ENCODE measurements at places on chromosomes 7 and 10.

DNA sequence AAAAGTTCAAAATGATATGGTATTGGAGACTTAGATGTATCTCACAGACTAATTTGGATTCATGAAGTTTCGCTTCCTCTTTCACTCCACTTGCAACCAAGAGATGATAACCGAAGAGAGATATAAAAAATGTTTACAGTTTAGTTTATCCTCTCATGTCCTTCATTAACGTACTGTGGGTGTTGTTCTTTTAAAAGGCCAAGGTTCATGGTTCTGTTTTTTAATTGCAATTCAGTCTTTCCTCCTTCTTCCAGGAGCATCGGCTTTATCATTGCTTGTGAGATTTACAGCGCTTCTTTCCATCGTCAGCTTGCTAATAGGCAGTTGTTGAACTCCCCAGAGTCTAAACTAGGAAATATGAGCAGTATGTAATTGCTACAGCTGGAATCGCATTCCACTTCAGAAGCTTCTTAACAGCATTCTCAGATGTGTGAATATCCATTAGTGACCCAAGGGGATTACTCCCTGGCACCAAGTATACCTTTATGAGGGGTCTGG, 75.9 kb upstream of the HGF start:
- DNase-seq, result no peak

DNA sequence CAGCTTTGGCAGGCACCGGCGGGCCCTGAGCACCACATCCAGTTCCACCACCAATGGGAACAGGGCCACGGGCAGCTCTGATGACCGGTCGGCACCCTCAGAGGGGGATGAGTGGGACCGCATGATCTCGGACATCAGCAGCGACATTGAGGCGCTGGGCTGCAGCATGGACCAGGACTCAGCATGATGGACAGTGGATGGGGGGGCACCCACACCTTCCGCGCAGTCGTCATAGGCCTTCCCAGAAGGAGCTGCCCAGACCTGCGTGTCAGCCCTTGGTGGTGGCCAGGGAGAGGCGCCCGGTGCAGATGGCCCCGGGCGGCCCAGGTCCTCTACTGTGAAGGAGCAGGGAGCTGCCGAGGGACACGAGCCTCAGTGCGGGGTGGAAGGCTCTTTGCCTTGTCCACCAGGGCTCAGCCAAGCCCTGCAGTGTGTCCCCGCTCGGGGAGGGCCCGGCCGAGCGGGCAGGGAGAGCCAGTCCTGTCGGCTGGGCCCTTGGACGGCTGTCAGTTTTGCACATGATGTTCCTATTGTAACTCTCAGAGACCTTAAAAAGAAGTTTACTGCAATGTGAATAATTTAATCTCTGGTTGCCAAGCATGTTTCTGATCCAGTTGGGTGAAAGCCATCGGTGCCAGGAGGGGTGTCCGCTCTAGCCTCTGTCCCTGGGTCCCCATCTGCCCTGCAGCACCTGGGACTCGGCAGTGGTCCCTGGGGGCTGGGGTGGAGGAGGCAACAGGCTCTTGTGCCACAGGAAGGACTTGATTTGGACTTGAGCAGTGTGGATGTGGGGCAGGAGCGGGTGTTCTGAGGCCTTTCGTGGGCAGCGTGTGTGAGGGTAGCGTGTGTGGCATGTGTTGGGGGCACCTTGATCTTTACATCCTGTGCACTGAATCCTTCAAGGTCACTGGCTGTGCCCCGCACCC, 12.6 kb downstream of the NACAD start:
- no peak for DNase-seq

DNA sequence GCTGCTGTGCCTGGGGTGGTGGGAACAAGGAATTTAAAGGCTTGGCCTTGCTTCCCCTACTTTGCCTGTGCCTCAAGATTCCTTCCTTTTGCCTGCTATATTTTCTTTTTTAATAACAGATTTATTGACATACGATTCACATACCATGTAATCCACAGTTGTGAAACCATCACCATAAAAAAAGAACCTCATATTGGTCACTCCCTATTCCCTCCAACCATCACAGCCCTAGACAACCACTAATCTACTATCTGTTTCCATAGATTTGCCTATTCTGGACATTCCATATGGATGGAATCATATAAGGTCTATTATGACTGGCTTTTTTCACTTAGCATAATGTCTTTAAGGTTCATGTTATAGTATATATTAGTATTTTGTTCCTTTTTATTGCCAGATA, 59.3 kb upstream of the TRIM8 start:
- no peak for DNase-seq

GRCh38 chr7:16585540-16585939, 58.9 kb downstream of the LRRC72 start:
- DNase-seq, result no peak

DNA sequence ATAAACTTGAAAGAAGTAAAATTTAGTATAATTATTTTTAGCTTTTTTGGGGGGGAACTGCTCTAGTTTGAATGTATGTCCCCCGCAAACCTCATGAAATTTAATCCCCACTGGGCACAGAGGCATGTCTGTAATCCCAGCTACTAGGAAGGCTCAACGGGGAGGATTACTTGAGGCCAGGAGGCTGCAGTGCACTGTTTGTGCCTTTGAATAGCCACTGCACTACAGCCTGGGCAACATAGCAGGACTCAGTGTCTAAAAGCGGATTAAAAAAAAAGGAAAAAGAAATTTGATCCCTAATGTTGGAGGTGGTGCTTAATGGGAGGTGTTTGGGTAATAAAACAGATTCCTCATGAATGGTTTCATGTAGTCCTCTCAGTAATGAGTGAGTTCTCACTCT, 43.1 kb upstream of the PHF14 start:
- no peak for DNase-seq

- DNase-seq, result no peak
These were observed 122.3 kb upstream of the CSTF2T start for GRCh38 chr10:51821745-51822144.

DNA sequence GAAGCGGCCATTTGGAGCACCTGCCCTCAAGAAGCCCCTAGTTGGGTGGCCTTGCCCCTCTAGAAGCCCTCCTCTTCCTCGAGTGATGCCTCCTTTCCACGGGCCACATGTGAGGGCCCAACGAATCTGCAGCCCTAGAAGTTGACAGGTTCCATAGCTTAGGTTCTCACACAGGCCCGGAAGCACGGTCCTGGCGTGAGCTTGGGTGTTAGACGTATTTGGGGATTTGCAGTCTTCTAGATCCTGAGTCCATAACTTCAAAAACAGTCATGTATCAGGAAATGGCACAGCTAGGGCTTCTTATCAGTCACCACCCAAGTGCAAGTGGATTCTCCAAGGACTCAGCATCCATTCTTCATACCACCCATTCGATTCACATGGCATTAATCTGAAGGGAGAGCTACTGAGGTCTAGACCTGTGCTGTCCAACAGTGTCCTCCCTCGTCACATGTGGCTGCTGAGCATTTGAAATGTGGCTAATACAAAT, 477 bp upstream of the FBXW4 start:
- DNase-seq, result no peak

DNA sequence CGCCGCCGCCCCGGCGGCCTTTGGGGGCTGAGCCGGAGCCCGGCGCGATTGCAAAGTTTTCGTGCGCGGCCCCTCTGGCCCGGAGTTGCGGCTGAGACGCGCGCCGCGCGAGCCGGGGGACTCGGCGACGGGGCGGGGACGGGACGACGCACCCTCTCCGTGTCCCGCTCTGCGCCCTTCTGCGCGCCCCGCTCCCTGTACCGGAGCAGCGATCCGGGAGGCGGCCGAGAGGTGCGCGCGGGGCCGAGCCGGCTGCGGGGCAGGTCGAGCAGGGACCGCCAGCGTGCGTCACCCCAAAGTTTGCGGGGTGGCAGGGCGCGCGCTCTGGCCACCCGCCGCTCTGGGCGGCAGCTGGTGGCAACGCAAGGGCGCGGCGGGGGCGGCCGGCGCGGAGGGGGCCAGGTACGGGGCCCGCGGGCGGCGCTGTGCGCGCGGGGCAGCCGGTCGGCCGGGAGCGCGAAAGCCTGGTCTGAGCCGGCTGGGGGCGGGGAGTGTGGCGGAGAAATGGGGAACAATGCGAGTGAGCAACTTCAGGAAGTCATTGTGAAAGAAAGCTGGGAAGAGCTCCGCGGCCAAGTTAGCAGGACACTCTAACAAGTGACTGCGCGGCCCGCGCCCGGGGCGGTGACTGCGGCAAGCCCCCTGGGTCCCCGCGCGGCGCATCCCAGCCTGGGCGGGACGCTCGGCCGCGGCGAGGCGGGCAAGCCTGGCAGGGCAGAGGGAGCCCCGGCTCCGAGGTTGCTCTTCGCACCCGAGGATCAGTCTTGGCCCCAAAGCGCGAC, at the start of gene IKZF1:
TSS of gene IKZF1 (plus strand) at position 588 of the 782 bp plus-strand sequence. CDS start 14,346 bp downstream, outside the sequence.
- DNase-seq, result no peak

GRCh38 chr7:47956220-47956619, 8.0 kb upstream of the PKD1L1 start:
- DNase-seq, result no peak

GRCh38 chr10:97336006-97336405, 1.5 kb upstream of the FRAT2 start:
- DNase-seq, result no peak

GRCh38 chr7:144665689-144666381, 170.0 kb downstream of the TPK1 start:
- no peak for DNase-seq

- DNase-seq, result no peak
These were observed 57.2 kb upstream of the SMNDC1 start for GRCh38 chr10:110361800-110362456.

DNA sequence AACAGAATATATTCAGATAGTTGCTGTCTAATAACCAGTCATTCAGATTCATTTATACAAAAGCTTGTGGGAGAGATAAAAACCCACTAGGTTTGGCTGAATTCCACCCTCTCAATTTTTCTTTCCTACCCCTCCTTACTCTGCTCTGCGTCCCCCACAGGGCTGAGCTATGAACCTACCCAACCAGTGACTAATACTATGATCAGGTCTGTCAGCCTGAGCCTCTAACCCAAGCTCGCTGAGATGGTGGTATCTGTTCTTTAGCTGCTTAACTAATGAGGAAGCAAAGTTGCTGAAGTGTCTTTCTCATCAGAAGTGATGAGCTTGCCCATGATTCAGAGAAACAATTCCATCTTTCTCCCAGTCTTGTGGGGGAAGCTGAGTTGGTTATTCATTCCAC, 248.7 kb upstream of the GPR26 start:
- no peak for DNase-seq

DNA sequence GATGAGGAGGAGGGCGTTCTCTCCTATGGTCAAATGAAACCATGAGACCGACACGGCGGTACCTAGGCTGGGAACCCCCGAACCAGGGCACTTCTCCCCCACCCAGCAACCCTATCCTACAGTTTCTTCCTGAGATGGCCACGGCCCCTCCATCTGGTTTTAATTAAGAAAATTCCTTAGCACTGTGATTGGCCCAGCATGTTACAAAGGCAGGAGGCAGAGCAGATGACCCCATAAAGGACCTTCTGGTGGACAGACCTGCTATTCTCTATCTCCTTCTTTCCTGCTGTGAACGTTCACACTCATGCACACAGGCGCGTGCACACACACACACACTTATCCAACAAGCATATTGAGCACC, 129.4 kb downstream of the RGS10 start:
- no peak for DNase-seq

GRCh38 chr7:102146122-102146521, 140.5 kb upstream of the SH2B2 start:
- DNase-seq, result no peak

All from neuronal stem cell (in vitro differentiated cells).